Epithelial cell of proximal tubule (primary cell): ENCODE measurements at places on chromosomes 3 and 15.

DNA sequence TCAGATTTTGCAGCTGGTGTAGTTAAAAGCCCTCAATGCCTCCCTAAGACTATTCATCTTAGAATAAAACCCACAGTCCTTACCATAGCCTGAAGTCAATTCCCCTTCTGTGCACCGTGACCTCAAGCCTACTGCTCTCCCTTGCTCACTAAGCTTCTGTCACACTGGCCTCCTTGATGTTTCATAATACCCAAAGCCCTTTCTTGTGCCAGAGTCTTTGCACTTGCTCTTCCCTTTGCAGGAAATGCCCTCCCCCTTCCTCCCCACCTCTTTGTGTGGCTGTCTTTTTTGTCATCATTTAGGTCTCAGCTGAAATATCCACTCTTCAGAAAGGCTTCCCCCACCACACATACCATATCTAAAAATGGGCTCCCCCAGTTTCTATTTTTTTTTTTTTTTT lies 4.2 kb upstream of the PLEKHO2 start:
- DNase-seq: no peak

DNA sequence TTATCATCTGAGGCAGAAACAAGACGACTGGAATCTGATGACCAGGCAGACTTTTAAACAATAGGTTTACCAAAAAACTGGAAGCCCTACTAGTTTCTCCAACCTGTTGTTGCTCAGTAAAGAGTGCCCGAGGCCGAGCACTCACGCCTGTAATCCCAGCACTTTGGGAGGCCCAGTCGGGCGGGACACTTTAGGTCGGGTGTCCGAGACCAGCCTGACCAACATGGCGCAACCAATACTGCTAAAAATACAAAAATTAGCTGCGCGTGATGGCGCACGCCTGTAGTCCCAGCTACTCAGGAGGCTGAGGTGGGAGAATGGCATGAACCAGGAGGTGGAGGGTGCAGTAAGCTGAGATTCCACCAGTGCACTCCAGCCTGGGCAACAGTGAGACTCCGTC lies 1.1 kb upstream of the WDR5B start:
- peak; percentile 23 for DNase-seq

DNA sequence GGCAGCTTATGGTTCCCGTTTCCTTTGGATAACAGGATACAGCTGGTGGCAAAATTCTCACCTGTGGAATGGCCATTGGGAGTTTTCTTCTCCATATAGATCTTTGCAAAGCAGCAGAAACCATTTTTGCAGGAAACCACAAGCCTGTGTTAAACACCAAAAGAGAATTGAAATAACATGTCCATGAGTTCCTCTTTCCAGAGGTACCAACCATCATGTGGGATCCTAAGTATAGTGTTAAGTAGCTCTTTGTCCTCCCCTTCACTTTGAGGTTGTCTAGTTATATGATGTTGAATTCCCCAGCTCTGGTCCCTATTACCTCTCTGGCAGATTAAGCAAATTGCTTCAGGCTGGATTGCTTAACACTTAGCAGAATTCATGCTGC lies 94.9 kb downstream of the AKAP13 start:
- no peak for DNase-seq

- DNase-seq: peak; percentile 83
Measured at GRCh38 chr15:43998607-43999006, 171.8 kb downstream of the WDR76 start.

DNA sequence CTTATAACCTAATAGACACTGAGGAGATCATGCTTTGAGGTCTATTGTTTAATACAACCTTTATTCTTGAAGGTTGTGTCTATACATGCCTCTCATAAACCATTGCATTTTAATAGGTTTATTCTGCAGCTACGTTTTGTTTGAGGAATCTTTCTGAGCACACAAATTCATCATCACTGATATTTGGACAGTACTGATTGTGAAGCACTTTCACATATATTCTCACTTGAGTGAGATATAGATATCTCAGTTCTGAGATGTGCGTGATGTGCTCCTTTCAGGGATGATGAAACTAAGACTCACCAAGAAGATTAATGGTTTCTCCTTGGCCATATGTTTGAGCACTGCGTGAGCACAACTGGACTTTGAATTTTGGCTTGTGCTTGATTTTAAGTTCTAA lies 374.4 kb downstream of the LPP start:
- no peak for DNase-seq

DNA sequence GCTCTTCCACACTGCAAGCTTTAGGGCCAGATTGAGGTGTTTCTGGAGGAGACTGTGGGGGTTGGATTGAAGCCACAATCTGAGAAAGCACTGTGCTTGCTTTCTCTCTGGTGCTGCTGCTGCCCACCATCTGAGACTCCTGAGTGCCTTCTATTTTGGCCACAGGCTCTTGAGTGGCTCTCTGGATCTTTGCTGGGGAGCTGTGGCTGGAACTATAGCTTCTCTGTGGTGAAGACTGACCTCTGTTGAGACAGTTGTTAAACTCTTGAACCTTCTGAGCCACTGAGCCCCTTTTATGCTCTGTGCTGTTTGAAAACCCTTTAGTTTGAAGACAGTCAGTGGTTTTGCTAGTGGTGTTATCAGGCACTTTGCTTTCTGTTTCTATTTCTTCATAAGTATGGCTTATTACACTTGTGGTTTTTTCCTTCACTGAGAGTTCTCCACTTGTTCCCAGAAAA lies 108.7 kb upstream of the TSPAN3 start:
- no peak for DNase-seq

DNA sequence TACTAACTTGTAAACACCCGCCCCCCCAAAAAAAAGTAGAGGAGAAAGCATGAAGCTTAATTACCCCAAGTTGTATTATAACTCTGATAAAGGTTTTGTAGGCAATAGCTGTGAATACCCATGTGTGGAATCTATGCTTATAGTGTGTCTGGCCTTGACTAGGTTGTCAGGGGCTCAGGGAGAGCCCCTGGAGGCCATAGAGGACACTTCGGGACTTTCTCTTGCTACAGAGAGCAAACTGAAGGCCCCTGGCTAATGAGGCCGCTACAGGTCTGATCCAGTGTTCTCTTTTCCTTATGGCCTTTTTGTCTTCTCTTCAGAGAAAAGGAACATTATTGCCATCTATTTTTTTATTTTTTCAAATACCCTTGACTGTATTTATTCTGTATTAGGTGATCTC lies 19.1 kb upstream of the SCAANT1 start:
- no peak for DNase-seq

DNA sequence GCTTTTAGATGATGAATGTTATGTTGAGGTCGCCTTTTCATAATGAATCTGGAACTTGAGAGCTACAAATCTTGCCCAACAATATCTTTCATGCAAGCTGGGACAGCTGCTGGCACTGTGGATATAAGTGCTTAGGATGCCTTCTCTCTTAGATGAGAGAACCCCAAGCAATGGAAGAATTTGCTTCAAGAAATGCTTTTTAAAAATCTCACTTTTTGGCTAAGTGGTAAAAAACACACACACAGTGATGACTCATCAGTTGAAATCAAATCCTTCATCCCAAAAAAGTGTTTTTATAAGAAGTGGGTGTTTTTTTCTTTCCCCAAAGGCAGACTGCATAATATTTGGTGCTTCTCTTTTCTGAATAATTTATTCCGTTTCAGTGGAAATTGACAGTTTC lies 38.4 kb upstream of the GALNT15 start:
- no peak for DNase-seq

GRCh38 chr15:65044724-65045481 lies at the start of gene SLC51B:
Gene SLC51B (plus strand): TSS chr15:65045387. CDS start chr15:65050005, 4,618 bp downstream.
- DNase-seq: peak; percentile 92

DNA sequence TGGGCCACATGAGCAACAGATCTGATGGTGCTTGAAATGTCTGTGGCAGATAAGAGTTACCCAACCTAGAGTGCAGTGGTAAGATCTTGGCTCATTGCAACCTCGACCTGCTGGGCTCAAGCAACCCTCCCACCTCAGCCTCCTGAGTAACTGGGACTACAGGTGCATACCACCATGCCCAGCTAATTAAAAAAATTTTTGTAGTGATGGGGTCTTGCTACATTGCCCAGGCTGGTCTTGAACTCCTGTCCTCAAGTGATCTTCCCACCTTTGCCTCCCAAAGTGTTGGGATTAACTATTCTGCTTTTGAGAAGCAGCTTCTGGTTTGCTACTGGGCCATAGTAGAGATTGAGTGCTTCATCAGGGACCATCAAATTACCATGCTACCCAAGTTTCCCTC lies 2.9 kb upstream of the TARS3 start:
- no peak for DNase-seq

DNA sequence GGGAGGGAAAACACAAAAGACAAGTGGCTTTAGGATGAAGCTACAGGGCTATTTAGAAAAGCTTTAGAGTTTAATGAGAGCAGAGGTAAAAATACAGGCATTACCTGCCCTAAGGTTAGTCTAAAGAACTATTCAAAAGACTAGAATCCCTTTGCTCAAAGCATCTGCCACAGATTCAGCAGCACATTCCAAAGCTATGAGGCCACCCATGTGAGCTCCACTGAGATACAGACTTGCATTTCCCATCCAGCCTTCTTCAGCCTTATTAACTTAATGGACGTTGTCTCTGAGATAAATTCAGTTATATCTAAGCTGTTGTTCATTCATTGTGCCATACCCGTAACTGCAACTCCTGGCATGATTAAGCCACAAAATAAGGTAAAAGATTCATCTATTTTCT lies 25.4 kb downstream of the CXCR6 start:
- DNase-seq: no peak

DNA sequence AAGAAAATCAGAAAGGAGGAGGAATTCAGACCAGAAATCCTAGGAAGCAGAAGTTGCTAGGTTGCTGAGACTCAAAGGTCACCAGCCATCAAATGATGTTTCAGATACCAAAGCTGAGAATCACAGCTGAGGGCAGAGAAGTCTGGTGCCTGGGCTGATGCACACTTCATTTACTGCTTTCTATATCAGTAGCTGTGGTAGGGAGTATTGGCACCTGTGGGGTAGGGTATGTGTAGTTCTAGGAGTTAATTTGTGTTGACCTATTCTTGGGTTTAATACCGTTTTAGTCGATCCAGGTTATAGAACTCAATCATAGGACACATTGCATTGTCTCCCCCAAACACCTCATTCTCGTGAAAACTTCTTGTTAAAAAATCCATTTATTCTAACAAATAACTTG lies 529.6 kb downstream of the AGBL1 start:
- DNase-seq: no peak
